ENCODE measurements at places on chromosomes 12 and 14.

GRCh38 chr14:103512701-103513611 lies 9.7 kb downstream of the CKB start:
- no peak for DNase-seq

DNA sequence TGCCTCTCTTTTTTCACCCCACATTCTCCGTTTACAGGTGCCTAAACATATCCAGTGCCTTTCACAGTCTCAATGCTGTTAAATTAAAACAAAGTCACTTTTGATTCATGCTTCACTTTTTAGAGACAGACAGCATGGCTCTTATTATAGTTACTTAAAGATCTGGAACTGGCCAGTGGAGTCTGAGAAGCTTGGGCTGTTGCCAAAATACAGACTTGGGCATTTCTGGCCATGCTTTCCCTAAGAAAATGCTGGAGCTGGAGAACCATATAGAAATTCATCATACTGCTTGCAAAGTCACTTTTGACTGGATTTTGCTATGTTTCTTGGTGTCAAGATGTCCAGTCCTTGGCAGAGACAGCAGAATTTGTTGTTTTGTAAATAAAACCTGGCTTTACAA lies 12.2 kb upstream of the GPR68 start:
- DNase-seq = no peak

DNA sequence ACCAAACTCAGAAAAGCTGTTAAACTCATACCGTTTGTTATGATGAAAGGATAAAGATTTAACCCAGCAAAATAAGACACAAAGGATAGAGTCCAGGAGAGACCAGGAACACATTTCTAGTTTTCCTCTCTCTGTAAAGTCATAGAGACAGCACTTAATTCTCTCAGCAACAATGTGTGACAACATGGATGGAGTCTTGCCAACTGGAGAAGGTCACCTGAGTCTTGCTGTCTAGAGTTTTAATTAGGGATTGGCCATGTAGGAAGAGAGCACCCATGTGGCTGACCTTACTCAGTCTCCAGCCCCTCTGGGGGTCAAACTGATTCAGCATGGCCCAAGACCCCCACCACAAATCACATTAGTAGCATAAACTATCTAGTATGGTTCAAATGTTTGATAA lies 151.0 kb upstream of the ATF7IP start:
- DNase-seq = no peak

DNA sequence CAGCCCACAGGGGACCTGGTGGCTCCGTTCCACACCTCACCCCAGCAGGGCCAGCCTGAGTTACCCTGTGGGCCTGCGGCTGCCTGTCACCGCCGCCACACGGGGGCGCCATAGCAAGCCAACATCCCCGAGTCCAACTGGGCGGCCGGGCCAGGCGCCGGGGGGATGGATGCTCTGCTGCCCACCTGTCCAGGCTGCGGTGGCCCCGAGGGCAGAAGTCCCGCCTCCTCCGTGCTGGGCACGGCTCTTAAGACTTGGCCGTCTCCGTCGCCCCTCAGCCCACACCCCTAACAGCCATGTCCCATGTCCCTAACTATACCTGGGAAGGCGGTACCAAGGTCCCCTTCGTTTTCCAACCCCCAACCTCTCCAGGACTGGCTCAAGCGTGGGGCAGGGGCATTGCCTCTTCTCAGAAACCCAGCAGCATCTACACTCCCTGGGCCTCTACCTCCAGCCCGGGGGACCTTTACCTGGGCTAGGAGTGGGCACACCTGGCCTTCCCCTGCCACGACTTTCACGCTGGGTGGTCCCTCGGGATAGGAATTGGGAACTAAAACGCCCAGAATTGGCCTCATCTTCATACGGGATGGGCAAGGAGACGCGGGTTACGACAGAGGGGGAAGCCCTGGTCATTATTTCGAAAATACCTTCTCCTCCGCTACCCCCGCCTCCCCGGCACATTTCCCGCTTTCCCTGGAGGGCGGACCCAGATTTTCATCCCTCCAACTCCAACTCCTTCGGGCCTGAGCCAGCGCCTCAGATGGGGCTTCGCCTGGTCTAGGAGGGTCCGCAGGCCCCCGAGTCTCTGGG lies 1.1 kb upstream of the CYP46A1 start:
- no peak for DNase-seq

DNA sequence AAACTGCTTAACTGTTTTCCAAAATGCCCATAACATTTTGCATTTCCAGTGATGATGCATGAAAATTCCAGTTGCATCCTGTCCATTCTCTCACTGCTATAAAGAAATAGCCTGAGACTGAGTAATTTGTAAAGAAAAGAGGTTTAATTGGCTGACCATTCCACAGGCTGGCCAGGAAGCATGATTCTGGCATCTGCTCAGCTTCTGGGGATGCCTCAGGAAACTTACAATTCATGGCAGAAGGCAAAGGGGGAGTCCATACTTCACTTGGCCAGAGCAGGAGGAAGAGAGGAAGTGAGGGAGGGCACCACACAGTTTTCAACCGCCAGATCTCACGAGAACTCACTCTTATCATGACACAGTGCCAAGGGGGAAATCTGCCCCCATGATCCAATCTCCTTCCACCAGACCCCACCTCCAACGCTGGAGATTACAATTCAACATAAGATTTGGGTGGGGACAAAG lies 18.2 kb upstream of the CLEC2D start:
- no peak for DNase-seq

- DNase-seq = no peak
Measured at GRCh38 chr14:65600742-65601141, 188.2 kb downstream of the FUT8 start.

GRCh38 chr14:20607617-20608016 lies 16.4 kb upstream of the RNASE12 start:
- DNase-seq = no peak

DNA sequence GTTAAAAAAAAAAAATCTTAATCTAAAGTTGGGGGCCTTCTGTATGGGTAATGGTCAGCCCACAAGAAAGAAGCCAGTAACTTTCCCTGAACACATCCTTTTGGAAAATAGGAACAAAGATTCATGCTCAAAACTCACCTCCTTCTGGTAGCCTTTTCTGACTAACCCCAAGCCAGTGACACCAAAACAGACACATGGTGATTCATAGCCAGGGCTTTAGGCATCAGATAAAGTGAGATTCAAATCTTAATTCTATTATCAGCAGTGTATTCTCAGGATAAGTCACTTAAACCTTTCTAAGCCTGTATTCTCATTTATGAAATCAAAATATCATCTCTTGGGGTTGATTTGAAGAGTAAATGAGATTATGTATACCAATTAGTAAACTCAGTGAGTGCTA lies 4.9 kb downstream of the ATP5MC2 start:
- no peak for DNase-seq

DNA sequence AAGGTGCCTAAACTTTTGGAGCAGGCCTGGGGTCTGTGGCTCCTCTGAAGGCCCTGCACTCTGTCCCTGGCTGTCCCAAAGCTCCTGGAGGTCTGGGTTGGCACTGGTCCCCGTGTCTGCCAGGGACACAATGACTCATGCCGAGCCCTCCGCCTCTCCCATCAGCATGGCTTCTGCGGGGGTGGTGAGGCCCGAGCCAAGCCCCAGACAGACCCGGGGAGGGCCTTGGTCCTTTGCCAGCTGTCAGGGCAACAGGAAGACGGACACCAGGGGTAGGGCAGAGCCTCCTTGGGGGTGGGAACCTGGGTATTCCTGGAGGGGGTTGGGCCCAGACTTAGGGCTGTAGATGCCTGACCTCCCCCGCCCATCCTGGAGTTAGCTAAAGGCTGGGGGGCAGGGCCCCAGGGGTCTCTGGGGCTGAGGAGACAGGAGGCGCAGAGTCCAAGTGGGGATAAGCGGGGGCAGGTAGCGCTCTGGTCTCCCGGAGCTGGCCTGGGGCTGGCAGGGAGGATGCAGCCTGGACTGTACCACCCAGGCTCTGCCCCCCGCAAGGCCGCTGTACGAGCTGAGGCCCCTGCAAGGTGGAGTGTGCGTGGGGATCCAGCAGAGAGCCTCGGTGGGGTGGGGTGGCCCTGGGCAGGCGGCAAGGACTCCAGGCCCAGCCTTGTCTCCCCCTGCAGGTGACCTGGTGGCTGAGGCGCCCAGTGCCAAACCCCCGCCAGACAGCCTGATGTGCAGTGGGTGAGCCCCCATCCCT lies 16.4 kb upstream of the PUS1 start:
- DNase-seq = no peak

DNA sequence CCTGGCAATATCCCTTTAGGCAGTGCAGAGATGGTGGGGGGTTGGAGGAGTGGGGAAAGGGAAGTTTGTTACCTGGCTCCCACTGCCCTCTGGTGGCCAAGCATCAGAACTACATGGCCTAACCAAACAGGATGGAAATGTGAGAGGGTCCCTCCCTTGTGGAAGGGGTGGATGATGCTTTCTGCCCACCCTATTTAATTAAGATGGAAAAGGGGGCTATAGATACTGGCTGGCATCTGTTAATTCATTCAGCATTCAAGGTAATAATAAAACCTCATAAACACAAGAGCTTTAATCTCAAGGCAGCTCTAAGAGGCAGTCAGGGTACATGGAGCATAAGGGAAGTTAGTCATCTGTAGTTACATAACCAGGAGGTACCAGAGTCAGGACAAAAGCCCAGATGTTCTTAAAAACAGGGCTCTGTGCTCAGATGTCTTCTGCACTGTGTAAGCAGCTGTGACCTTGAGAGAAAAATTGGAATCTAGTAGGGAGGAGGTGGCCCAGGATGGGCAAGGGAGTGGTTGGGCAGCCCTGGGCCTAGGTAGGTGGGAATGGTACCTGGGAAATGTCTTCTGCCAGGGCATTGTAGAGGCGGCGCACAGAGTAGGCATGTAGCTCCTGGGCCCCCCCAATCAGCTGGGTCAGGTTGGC lies 4.6 kb downstream of the AP1G2 start:
- no peak for DNase-seq

All from SIG-M5 (cell line).